ENCODE measurements at places on chromosomes 7 and 10. TPM values are rescaled to one million over a fixed set of nuclear protein-coding genes. Genes with fewer than 3 reads are reported as not detected.

DNA sequence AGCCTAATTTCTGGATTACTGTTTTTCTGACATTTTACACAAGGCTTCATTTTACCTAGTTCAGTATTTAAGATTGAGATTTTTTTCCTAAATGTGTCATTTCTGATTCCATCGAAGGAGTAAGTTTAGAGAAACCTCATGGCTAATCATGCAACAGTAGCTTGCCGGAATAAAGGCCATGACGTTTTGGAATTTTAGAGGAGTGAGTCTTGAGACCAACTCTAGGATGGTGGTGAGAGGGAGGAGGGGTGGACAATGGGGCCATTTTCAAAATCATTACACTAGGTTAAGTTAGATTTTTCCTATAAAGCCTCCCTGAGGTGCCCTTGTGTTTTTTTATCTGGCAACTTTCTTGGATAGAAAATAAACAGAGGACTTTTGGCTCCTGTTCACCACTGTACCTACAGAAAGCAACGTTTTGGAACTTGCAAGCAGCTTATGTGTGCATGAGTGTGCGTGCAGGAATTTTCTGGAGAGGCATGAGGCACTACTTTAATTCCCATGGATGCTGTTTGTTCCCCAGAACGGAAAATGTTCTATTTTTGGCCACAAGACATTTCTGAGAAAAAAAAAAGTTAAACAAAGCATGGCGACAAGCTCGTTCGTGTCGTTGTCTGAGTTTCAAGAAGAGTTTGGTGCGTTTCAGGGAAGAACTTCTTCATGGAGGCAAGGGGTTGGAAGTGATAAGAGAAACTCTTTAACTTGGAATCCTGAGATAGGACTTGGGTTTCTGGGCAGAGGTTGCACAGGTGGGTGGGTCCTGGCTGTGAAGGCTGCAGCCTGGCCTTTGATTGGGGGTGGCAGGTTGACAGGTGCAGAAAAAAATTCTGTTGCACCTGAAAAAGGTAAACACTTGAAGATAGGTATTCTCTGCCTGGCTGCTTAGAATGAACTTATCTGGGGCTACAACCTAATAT lies 178.1 kb downstream of the PTEN start:
- no peak for DNase-seq

DNA sequence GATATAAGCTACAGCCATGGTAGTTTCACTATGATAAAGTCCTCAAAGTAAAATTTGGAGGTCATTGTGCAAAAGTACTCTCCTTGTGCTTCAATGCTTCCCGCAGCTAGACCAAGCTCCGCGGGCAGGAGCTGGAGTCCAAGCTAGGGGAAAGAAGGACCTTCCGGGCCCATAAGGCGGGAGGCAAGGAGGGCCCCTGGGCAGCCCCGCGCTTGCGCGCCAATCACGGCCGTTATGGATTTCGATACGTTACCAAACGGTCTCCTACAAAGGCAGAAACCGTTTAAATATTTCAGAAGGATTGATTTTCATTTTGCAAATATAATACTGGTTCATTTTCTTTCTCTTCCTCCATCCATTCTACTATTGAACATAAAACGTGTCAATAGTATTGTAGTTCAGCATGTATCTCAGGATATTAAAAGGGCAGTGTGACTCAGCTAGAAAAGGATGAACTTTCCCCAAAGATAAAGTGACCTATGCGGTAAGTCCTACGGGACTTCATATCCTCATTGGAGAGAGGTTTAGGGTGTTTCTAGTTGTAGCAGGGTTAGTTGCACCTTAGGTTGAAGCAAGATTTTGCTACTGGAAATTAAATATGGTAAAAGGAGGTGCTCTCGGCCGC lies 128.0 kb downstream of the KIF20B start:
- no peak for DNase-seq

Gene EIF5AL1
- polyA plus RNA-seq, result 0.73 TPM

- no peak for DNase-seq
Observed at GRCh38 chr7:27305854-27306253, 63.3 kb downstream of the EVX1 start.

DNA sequence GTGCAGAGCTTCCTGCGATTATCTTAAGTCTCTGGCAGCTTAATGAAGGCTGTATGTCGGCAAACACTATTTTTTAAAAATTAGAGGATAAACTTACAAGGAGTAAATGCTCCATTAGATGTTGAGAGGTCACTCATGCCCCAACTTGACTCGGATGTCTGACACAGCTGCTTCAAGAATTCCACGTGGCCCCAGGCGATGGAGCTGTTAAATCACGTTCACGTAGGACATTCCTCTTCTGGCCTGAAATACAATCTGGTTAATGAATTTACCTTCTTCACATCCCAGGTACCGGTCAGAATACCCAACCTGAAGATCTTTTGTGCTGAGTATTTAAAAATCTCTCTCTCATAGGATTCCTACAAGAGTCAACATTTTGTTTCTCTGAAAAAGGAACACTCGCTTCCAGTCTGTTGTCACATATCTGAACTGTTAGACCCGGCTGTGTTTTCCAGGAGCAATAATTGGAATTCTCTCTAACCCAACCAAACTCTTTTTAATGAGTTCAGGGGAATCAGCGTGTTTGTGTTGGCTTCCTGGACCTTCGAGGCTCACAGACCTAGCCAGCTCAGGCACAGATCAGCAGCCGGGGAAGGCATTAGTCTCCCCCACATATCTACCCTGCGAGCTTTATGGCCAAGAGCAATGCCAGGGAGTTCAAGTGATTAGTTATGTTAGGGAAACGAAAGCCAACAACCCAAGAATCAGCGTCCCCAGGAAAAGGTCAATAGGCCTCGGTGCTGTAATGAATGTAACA lies 284.9 kb downstream of the FGFR2 start:
- DNase-seq, result peak; percentile 1

DNA sequence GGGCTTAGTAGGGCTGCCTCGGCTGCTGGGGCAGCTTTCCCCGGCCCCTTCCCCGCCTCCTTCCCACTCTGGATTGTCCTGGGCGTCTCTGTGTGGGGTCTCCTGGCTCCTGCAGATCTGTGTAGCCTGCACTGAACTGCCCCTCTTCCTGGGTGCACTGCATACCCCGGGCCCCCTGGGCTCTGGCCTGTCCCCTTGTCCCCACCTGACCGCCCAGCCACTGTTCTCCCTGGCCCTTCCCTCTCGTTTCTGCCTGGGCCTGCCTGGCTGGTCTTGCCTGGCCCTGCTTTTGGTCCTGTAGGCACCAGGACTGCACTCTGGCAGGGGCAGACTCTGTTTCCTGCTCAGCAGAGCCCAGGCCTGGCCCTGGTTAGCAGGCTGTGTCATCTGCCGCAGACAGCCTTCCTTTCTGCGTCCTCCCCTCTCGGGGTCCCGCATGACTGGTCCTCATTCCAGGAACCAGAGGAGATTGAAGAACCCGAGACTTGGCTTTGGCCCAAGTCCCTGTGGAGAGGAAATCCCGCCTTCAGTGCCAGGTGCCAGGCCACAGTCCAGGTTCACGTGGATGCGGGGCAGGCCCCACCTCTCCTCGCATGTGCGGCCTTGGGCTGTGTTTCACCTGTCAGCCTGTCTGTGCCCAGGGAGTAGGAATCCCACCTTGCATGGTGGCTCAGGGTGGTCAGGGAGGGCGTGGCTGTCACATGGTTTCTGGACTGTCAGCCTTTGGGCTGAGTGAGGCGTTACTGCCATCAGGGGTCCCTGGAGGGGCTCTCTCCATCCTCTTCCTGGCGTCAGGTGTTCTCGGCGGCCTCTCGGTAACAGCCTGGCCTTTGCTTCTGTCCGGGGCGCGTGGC lies 9.2 kb downstream of the INPP5A start:
- DNase-seq, result no peak

- DNase-seq, result no peak
Observed at GRCh38 chr7:118245267-118246040, 20.9 kb downstream of the ANKRD7 start.

Gene CLRN3
- 0.07 TPM for polyA plus RNA-seq

- peak; percentile 74 for DNase-seq
Observed at GRCh38 chr7:47724335-47724982, 142.5 kb upstream of the TNS3 start.

Gene SPDYE11
- not detected for polyA plus RNA-seq

DNA sequence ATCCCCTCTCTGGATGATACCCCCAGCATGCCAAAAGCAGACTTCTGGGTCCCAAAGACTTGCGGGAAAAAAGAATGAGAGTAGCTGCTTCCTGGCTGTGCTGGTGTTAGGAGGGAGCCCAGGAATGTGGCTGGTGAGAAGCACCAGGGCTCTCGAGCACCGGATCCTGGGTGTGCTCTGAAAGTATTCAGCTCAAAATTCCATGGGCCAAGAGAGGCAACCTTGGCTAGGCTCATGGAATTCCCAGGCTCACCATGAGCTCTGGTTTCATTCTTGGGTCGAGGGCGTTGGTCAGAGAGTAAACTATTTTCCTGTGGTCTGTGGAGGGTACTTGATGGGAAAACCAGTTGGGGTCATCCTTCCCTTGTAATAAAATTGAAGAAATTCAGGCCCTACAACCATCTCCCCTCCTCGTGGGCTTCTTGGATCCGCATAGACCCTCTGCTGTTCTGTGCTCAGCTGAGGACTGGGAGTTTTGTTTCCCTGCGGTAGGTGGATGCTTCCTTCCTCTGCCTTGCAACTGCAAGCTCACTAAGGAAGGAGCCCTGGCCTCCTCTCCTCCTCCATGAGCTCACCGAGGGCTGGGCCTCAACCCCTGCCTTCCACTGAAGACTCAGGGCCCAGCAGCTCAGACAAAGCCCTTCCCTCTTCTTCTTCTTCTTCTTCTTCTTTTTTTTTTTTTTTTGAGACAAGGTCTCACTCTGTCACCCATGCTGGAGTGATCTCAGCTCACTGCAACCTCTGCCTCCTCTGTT lies 34.5 kb upstream of the AQP1 start:
- DNase-seq, result no peak

DNA sequence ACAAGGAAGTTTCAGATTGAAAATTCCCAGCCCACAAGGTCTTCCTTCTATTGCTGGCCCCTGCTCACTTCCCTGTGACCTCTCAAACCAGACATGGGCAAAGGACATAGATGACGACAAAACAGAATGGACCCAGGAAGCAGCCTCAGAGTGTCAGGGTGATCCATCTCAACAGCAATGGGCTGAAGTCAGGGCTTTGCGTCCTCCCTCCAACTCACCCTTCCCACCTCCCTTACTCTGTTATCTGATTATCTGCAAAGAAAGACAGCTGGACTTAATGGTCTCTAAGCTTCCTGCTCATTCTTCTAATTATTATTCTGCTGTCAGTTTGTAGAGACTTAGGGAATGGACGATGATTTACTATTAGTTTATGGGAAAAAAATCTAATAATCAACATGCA lies 115.9 kb downstream of the PIP4K2A start:
- no peak for DNase-seq

DNA sequence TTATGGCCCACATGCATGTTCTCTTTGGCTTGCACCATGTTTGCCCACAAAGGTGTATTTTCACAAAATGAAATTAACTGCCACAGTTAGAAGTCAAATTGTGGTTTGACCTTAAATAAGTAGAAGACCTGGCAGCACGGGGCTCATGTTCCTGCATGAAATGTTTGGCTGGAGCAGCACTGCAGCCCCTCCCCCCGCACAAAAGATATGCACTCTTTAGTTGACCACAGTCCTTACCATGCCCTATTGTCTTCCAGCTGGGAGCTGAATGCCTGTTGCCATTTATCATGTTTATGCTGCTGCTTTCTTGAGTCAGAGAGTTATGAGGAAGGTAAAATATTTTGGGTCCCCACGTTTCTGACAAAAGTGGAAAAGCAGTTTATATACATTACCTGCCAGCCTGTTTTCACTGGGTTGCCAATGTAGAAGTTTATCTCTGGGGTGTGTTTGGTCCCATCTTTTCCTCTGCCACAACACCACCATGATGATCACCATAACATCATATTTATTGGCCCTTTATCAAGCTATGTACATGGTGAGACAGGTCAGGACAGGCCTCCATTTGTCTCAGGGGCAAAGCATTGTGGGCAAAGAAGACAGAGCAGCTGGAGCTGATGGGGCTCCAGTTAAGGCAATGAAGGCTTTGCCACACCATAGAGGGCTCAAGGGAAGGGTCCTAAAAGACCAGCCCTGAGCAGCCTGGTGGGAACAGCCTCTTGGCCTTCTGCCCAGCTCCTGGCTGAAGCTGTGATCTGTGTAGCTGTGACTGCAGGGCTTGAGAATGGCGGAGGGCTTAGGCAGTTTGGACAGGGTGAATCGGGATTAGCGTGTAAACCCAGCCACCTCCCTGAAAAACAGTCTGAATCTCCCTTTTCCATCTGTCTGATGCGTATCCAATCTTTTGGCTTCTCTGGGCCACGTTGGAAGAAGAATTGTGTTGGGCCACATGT lies 5.4 kb downstream of the PRF1 start:
- DNase-seq, result no peak

DNA sequence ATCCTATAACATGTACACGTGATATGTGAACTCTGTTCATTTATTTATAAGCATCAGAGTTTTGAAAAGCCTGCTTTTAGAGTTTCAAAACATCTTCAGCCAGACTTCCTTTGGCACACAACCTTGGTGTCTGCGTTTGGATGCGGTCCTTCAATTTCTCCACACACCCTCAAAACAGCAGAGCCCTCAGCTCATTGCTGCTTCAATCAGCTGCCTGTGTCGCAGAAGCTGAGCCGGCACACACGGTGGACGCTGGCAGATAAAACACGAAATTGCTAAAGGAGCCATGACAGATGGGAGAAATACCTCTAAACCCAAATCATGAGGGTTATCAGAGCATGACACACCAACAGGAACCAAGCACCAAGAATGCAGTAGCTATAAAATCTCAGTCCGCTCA lies 396.4 kb upstream of the AKR1E2 start:
- DNase-seq, result no peak

- no peak for DNase-seq
Observed at GRCh38 chr10:508726-509125, 180.7 kb downstream of the DIP2C start.

GRCh38 chr7:140024585-140024984 lies 38.2 kb downstream of the PARP12 start:
- no peak for DNase-seq

DNA sequence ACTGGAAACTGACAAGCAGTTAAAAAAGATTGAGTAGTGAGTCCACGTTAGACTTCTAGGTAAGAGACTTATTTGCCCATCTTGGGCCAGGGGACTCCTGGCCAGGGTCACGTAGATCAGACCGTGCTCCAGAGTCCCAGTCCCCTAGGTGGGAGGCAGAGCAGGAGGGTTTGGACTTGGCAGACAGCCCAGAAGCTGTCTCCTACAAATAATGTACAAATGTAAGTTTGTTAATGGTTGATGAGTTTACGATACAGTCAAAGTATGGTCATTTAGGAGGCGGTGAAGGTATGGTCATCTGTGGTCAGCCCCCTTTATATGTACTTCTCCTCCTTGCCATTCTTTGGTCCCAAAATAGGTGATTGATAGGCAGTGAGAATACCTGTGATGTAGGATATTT lies 28.2 kb downstream of the INPP5F start:
- no peak for DNase-seq

DNA sequence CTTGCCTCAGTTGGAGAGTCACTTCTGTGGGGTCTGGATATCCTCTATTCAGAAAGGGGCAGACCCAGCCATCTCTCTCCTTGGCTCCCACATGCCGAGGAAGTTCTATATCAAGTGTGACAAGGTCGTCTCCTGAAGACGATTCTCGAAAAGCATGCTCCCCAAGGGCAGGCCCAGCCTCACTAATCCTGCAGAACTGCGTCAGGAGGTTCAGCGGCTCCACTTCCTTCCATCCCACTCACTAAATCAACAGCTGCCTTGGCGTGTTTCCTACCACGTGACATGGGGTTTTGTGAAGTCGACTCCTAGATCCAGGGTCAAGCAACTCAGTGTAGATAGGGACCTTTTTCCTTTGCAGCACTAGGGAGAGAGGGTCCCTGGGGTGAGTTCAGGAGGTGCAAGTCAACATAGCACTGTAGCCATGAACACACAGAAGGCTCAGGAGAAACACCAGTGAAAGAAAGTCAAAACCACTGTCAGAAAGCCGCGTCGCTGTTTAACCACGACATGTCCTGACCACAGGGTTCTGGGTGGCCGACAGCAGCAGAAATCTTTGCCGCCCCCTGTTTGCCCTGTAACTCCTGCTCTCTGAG lies 156.4 kb downstream of the PRPF18 start:
- DNase-seq, result no peak

All from endothelial cell of umbilical vein (primary cell).